Fibroblast of upper back skin (primary cell): ENCODE measurements at places on chromosomes 12 and 14.

- no peak for DNase-seq
These were observed 53.6 kb upstream of the SRSF5 start for GRCh38 chr14:69713209-69713781.

DNA sequence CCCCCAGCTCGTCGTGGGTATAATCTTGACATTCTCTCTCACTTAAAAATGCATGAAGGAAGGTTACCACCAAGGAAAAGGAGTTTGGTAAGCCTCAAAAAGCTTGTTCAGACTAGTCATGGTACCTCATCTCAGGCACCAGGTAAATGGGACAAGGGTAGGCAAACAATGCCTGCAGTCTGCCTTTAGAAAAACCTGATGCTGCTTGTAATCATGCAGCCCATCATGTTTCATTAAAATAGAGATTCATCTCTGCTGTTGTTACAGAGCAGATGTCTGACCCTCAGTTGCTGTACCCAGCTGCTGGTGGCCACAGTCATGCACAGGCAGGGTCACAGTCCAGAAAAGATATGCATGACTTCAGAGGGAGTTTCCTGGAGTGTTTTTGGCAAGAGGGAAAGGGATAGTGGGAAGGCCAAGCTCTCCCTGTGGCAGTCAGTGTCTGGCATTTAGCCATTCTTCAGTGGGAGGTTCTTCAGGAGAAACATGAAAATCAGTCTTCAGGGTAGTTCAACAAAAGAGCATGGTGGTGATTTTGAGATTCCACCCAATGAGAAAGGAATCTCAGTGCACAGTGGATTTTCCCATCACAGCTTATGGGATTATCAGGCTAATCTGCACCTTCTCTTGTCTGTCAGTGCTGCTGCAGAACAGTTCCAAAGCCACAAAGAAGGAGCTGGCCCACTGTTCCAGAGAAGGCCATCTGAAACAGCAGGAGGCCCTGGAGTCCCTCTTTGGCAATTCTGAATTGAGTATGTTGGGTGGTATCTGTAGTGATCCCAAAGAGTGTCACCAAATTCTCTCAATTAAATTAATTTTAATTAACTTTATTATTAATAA lies 202.7 kb upstream of the FRMD6 start:
- DNase-seq, result peak; percentile 83

- DNase-seq, result peak; percentile 64
These were observed at the start of gene STXBP6 for GRCh38 chr14:25049568-25050268. STXBP6 (minus strand) TSS chr14:25050147; CDS start chr14:24974818, 75,329 bp downstream.

GRCh38 chr12:102342281-102343006 lies 137.9 kb downstream of the IGF1 start:
- no peak for DNase-seq

GRCh38 chr12:112711026-112711425 lies 80.5 kb upstream of the RPH3A start:
- DNase-seq, result no peak

GRCh38 chr12:16121953-16122352 lies 155.5 kb downstream of the SLC15A5 start:
- no peak for DNase-seq

- DNase-seq, result peak; percentile 33
These were observed 37.3 kb upstream of the RCOR1 start for GRCh38 chr14:102554821-102555819.

GRCh38 chr14:23057757-23058653 lies 685 bp upstream of the CDH24 start:
- peak; percentile 79 for DNase-seq

GRCh38 chr14:64209444-64210131 lies 84.6 kb downstream of the ESR2 start:
- DNase-seq, result peak; percentile 49

DNA sequence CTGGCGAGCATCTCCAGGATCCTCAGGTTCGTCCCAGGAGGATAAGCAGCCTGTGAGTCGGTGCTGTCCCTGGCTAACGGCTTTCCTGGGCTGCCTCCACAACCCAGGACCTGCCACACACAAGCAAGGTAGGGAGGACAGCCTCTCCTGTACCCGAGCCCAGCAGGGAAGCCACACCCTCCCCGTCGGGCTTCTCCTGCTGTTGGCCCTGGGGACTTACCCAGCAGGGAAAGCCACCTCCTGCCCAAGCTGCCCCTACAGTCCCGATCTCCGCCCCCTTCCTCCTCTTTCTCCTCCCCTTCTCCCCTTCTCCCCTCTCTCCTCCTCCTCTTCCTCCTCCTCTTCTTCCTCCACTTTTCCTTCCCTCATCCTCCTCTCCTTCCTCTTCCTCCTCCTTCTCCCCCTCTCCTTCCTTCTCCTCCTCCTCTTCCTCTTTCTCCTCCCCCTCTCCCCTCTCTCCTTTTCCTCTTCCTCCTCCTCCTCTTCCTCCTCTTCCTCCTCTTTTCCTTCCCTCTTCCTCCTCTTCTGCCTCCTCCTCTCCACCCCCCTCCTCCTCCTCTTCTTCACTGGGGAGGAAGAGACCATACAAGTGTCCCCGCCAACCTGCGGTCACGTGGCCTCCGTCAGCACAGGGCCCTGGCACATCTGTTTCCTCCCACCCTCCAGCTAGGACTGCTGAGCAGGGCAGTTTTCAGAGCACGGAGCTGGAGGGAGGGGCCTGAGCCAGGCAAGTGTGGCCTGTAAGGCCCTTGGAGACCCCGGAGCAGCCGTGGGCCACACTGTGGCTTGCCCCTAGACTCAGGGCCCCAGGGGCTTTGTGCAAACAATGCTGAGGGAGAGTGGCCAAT lies 17.3 kb upstream of the RFLNA start:
- DNase-seq, result no peak

- peak; percentile 97 for DNase-seq
These were observed 105.0 kb downstream of the PPP2R5E start for GRCh38 chr14:63438065-63438757.

- DNase-seq, result no peak
These were observed 1.6 kb upstream of the NDRG2 start for GRCh38 chr14:21026274-21026987.

GRCh38 chr12:91361864-91362263 lies 179.2 kb upstream of the DCN start:
- DNase-seq, result peak; percentile 45

GRCh38 chr14:87992346-87992717 lies 650 bp downstream of the GALC start:
- DNase-seq, result no peak

GRCh38 chr12:123934829-123935228 lies 37.8 kb downstream of the CCDC92 start:
- DNase-seq, result peak; percentile 46

GRCh38 chr12:71415336-71416231 lies 24.0 kb upstream of the LGR5 start:
- peak; percentile 62 for DNase-seq

- no peak for DNase-seq
These were observed 120.8 kb upstream of the PLXNC1 start for GRCh38 chr12:94027561-94027960.

- DNase-seq, result no peak
These were observed 19.8 kb upstream of the BTBD6 start for GRCh38 chr14:105228562-105228961.

DNA sequence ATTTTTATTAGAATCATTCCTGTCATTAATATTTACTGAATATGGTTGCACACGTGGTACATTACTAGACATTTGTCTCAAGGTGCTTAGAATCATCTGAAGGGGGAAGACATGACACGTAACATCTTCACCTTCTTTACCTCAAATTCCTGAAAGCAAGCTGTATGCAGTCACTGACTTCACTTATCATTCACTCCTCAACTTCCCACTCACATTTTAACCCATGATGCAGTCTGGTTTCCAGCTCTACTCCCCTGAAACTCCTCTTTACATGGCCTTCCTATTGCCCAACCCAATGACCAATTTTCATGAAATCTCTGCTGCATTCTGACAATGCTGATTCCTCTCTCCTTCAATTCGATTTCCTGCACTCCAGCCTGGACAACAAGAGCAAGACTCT lies 5.8 kb upstream of the PSMC6 start:
- no peak for DNase-seq

DNA sequence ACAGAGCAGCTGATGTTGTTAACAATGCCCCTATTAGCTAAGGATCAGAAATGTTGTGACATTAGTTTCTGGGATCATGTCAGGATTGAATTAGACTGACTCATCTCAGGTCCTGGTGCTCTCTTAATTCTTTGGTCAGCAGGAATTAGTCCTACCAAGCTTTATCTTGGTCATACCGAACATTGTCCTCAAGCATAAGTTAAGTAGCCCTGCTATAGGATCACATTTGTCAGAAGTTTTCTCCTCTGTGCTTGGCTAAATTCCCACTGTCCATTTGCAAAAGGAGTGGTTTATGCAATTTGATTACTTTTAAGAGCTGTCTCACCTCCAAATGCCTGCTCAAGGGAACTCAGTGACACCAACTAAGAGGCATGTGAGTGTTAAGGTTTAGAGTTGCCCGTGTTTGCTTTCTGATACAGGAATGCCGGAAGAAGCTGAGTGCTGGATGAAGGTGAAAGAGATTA lies 48.4 kb upstream of the IFNG-AS1 start:
- DNase-seq, result peak; percentile 56

DNA sequence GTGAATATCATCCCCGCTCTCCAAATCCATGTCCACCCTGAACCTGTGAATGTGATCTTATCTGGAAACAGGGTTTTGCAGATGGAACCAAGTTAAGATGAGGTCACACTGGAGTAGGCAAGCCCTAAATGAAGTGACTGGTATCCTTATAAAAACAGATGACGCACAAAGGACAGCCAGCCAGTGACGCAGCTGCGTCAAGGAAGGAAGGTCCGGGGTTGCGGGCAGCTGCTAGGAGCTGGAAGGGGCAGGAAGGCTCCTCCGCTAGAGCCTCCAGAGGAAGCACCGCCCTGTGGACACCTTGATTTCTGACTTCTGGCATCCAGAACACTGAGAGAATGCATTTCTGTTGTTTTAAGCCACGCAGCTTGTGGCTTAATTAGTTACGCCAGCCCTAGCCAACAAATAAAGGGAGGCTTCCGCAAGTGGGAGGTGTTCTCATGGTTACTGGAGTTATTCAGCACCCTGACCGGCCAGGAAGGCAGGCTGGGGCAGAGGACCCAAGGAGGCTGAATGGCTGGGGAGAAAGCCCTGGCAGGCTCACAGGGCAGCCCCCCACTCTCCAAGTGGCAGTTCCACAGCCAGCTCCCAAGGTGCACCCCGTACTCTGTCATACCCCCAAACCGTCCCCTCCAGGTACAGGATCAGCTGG lies 127.6 kb upstream of the NCOR2 start:
- DNase-seq, result peak; percentile 59

DNA sequence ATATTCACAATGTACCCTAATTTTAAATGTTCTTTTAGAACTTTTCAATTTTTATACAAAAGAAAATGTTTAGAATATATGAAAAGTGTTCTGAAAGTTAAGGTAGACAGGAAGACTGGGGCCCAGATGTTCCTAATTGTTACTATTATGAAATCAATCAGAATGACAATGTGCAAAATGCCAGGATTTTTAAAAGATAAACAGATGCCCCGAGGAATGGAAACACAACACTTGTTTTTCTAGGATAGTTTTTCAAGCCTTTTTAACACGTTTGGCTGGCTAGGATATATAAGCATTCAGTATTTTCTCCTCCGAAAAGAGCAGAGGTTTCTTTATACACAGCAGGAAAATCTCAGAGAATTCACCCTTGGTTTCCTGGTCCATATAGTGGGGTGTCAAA lies 106.8 kb downstream of the ESR2 start:
- DNase-seq, result no peak

DNA sequence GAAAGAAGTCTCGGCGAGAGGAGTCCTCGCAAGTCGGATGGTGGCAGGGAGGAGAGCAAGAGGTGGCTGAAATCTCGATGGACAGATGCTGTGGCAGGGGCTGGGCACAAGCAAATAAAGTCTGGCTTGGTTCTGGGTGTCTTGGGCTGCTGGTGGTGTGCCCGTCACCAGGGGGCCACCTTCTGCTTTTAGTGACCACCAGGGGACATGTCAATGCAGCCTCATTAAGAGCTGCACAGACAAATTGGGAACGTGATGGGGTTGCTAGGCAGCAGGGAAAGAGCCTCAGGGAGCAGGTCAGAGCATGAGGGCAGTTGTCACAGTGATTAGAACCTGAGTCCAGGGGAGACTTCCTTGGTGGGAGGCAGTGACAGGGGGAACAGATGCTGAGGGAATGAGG lies 44.0 kb downstream of the LRRC74A start:
- no peak for DNase-seq

DNA sequence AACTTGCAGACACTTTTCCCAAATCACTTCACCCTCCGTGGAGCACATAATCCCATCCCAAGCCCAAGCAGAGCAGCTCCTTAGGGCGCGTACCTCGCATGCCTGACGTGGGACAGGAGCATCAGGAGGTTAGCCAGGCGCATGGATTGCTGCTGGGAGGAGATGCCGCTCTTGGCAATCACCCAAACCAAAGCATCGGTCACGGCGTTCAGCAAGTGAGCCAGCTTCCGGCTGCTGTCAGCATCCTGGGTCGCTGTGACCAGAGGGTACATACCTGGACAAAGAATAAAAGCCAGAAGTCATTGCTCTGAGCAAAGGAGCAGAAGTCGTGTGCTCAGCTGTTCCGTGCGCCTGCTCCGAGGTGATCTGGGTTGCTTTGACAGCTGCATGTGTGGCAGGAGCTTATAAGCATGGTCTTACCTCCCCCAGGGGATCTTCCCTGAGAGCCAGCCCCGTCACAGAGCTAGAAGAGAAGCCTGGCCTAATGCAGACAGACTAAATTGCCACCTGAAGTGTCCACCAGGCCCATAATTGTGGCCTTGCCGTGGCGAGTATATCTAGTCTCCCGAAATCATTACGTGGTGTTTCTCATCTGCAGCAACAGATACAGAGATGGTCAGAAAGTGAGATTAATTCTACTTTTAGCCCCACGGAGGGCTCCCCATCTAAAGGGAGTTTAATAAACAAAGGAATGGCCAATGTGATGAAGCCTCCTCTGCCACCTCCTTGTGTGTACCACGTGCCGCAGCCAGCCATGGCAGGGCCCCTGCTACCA lies 59.1 kb downstream of the ESR2 start:
- peak; percentile 45 for DNase-seq

- DNase-seq, result no peak
These were observed 49.0 kb downstream of the GPHB5 start for GRCh38 chr14:63269561-63270225.

DNA sequence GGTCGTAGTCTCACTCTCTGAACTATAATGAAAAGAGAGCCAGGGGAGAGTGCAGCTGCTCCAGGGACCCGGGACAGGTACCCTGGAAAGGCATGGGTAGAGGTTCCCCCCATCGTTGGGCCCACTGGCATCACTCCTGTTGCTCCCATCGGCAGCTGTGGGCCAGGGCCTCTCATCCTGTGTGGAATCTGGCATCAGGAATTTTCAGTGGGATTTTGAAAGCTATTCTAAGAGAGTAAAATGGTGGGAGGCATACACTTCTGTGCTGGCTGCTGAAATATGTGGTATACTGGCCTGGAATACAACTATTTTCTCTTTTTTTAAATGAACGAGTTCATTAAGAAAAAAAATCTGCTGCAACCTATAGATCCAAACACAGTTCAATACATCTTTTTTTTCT lies 38.1 kb downstream of the EML1 start:
- DNase-seq, result no peak
